ENCODE measurements at places on chromosomes 6 and 20.

- no peak for DNase-seq
These were observed 94.0 kb upstream of the NHSL1 start for GRCh38 chr6:138593124-138593877.

DNA sequence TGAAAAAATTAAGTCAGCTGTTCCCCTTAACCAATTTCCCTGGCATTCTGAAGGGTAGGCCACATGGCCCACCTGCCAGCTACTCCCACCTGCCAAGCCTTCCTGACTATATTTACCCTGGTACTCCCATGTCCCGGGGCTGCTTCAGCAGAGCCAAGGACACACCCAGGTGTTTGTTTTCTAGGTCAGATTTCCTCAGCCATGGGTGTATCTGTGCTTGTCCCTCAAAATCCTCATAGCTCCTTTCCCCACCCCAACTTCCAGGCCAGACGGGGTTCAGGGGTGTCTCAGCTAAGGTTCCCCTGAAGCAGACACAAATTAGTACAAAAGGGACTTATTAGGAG, 139.4 kb upstream of the CDYL start:
- DNase-seq, result no peak

DNA sequence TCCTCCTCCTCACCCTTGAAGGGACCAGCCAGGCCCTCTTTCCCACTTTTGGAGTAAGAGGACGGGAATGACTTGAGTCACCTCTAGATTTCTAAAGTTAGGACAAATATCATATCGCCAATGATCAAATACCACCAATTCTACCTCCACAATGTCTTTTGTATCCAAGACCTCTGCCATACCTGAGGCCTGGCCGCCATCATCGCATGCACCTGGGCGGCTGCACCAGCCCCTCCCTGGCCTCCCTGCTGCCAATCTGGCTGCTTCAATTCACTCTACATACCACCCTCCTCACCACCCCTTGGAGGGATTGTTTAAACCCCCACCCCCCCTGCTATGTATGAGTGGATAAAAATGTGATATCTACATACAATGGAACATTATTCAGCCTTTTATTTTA, 75.0 kb upstream of the RALY start:
- no peak for DNase-seq

GRCh38 chr20:20783450-20783849, 71.0 kb upstream of the RALGAPA2 start:
- DNase-seq, result no peak

- DNase-seq, result no peak
These were observed at the start of gene MMP24 for GRCh38 chr20:35226126-35226883. Gene MMP24, plus strand, starts transcription at chr20:35226690. Its CDS starts 49 bp downstream, at chr20:35226739.

- DNase-seq, result no peak
These were observed at the start of gene SLC17A1 for GRCh38 chr6:25831532-25832306. Gene SLC17A1, minus strand, starts transcription at chr6:25832052. Its CDS starts 1,495 bp downstream, at chr6:25830557.

- peak; percentile 64 for DNase-seq
These were observed 4.8 kb downstream of the SAMD10 start for GRCh38 chr20:63974402-63975200.

DNA sequence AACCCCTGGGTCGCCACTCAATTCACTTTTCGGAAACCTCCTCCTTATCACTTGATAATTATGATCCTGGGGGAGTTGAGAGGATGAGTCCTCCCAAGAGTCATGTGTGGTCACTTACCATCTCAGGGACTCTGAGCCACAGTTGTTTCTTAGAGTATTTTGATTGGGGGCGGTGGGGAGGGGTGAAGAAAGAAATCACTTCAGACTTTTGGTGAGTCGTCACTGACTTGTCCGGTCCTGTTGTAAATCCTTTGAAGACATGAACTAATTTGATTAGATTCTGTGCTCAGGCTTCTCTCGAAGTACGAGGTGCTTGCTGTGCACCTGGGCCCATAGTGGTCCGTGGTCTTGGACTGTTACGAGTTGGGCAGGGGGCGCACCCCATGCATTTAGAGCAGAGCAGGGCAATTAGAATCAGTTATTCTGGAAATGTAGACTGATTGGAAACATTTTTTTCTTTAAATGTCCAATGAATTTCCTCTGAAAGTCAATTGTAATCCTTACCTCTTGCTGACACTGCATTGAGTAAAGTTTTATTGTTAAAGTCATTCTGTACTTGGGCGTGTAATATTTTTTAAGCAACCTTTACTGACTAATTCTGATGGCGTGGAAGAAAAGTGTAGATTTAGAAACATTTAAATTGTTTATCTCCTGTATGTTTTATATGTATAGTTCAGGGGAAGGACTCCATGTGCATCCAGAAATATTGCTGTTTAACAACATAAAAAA, 173.4 kb downstream of the SLC16A10 start:
- DNase-seq, result no peak
